ENCODE measurements at places on chromosomes 1 and 21.

DNA sequence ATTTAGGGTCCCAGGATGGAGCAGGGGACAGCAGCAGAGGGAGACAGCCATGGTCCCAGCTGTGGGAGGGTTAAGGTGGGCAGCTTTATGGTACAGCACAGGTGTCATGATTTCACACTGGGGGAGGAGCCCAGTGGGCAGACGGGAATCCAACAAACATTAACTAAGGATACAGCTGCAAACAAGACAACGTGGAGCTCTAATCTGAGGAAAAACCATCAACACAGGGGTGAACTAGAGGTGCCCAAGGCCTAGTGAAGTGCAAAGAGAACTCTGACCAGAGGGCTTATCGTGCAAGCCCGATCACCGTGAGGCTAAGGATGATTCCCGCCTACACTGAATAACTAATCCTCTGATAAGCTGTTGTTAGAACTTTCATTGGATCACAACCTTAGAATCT, 18.7 kb downstream of the ECE1 start:
- DNase-seq, result no peak

- no peak for DNase-seq
Measured at GRCh38 chr1:41325801-41326200, 35.4 kb upstream of the FOXO6 start.

DNA sequence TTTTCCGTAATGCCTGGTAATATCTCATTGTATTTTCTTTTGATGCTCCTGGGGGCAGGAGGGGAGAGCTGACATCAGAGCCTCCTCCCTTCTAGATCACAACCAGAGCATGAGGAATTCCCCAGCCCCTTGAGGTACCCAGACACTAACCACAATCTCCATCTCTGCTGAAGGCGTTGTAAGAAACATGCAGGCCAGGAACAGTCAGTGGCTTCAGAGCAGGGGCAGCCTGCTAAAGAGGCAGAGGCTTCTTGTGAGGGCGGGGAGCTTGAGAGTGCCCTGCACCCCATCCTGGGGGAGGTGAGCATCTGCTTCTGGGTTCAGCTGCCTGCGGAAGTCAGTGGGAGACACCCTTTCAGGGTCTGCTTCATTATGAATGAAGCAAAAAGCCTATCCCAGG, 19.0 kb downstream of the MAPKAPK2 start:
- DNase-seq, result peak; percentile 56

DNA sequence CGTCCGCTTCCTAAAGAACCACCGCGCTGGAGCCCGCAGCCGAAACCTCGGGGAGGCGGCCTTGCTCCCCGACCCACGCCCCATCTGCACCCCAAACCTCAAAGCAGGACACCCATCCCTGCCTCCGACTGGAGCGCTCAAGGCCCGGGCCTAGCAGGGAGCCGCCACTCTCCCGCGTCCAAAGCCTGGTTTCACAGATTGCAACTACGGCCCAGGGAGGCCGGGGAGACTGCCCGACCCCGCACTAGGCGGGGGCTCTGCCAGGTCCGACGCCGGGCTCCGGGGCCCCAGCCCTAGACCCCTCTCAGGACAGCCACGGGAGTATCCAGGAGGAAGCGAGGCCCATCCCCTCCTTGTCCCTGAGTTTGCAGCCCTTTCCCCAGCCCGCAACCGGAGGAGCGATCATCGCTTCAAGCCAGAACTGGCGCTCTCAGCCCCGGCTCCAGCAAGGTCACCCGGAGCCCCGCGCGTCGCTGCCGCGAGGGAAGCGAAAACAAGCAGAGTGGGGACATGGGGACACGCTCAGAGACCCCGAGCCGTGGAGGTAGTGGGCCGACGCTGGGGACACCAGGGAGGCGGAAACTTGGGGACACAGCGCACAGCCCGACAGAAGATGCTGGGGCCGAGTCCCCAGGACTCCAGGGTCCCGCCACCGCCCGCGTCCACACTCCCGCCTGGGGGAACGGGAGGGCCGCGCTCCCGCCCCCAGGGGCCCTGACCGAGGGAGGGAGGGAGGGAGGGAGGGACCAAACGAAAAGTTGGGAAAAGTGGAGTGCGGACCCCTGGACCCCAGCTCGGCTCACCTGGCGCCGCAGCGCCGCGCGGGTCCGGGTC, 433 bp downstream of the TMEM200B start:
- peak; percentile 31 for DNase-seq

DNA sequence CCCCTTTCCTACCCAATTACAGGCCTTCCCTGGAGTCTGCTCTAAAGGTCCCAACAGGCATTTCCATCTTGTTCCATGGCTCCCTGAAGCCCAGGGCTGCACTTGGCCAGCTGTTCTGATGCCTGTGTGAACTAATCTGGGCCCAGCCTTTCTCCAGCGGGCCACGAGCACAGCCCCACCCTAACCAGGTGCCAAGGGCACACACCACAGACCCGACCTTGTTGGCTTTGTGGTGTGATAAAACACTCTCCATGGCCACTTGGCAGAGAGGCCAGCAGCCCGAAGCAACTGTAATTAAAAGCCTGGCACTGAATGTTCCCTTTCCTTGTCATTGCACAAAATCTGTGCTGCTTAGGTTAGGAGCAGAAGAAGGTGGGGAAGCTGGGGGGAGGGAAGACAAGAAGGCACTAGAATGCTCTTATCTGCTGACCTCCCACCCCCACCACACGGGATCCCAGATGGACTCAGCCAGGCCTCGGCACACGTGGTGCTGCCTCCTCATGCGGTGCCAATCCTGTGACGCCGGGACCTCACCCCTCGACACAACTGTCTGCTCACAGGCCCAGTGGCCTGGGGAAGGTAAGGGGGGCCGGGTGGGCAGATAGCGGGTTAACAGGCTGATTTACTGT, 9.9 kb downstream of the HCRTR1 start:
- DNase-seq, result no peak

- DNase-seq, result no peak
Measured at GRCh38 chr1:155253797-155254196, 1.5 kb downstream of the ENTREP3 start.

- peak; percentile 18 for DNase-seq
Measured at GRCh38 chr1:58968360-58968952, 184.6 kb upstream of the JUN start.

DNA sequence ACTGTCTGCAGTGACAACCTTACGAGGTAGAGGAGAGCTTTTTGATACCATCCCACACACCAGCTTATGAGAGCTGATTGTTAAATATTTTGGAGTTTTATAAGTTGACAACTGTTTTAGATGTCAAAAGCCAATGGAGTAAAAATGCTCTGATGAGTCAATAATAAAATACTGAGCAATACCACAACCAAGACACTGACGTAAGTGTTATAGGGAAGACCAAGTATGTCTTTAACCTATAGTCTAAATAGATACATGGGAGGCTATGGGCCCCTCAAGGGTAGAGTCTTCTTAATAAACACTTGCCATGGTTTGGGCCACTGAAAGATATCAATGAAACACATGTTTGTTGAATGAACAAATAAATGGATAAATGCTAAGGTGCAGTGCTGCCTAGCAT, 49.2 kb downstream of the DUSP10 start:
- no peak for DNase-seq

DNA sequence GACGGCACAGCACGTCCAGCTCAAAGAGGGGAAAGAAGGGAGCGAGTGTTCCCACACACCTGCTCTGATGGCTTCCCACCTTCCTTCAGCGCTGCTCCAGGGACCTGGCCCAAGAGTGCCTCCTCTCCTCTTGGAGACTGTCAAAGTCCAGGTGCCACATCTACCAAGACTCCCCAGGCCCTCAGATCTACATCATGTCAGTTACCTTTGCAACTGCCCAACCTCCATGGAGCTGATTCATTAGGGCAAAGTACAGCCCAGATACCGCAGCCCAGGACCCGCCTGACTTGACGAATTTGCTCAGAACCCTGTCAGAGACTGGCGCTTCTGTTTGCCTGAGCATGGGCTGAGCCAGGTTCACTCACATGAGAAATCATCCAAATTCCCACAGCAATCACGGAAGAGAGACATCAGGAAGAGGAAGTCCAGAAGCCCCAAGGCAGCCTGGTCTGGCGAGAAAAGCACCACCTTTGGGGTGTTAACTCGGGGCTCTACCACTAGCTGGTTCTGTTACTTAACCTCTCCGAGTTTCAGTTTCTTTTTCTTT, at the start of gene SEC16B:
TSS of gene SEC16B (minus strand) at position 234 of the 547 bp plus-strand sequence. CDS start 2,077 bp downstream, outside the sequence.
- DNase-seq, result no peak

DNA sequence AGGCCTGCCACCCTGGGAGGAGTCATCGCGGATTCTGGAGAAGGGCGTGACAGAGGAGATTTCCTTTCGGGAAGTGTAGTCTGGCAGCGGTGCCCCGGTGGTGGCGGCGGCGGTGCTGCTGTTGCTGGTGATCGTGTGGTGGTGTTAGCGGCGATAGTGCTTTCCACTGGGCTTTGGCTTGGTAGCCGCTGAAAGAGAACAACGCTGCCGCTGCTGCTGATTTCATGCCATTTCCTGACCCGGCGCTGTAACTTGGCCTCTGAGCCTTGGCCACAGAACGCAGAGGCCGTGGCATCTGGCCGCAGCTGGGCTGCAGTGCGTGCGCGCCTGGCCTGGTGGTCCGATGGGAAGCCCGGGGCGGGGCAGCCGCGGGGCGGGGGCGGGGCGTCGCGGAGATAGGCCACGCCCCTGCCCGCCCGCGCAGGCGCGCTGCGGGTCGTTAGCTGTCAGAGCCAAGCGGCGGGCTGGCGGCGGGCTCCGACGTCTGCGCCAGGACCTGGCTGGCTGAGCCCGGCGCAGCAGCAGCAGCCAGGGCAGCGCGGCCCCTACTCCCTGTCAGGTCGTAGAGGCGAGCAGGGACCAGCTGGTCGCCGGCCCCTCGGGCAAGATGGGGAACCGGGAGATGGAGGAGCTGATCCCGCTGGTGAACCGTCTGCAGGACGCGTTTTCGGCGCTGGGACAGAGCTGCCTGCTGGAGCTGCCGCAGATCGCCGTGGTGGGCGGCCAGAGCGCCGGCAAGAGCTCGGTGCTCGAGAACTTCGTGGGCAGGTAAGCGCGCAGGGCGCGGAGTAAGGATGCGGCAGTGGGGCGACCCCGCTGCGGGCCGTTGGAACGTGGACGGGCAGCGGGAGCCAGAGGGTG, at the start of gene DNM3:
TSS of gene DNM3 (plus strand) at position 449 of the 861 bp plus-strand sequence. CDS start at position 608, 159 bp downstream.
- peak; percentile 69 for DNase-seq

DNA sequence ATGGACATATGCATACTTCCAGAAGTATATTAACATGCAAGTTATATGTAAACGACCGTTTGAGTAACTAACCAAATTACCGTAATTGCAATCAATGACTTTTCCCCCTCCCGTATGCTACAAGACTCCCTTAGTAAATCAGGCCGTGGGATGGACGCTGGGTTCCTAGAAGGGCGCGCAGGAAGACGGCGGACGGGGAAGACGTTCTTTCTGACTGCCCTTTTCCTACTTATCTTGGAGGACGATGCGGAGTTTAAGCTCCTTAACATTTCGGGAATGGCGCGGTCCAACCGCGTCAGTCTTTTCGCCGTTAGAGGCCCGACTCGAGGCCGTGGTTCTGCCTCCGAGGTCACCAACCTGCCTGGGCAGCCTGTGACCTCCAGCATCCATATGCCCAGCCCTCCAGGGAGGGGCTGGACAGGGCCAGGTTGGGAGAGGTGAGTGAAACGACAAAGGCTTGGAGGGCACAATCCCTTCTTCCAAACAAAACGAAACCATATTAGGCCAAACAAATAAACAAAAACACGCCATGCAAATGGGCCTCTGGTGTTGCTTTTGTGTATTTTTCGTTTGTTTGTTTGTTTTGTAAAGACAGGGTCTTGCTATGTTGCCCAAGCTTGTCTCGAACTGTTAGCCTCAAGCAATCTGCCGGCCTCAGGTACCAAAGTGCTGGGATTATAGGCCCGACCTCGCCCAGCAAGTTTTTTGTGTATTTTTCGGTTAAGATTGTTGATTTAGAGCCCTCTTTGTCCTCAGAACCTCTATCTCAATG, 873 bp upstream of the PI4KB start:
- DNase-seq, result peak; percentile 25

GRCh38 chr1:32178380-32179192, 889 bp upstream of the TXLNA start:
- DNase-seq, result no peak

DNA sequence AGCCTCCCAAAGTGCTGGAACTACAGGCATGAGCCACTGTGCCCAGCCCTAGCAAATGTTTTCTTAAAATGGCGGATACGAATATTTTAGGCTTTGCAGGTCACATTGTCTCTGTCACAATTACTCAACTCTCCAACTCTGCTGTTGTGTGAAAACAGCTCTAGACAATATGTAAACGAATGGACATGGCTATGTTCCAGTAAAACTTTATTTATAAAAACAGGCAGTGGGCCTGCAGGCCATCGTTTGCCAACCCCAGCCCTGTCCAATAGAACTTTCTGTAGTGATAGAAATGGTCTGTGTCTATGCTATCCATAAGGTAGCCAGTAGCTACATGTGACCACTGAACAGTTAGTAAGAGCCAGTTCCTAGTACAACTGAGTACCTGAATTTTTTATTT, 4.3 kb upstream of the FBXO6 start:
- DNase-seq, result no peak

GRCh38 chr1:2212532-2213491, 15.3 kb upstream of the SKI start:
- peak; percentile 61 for DNase-seq

DNA sequence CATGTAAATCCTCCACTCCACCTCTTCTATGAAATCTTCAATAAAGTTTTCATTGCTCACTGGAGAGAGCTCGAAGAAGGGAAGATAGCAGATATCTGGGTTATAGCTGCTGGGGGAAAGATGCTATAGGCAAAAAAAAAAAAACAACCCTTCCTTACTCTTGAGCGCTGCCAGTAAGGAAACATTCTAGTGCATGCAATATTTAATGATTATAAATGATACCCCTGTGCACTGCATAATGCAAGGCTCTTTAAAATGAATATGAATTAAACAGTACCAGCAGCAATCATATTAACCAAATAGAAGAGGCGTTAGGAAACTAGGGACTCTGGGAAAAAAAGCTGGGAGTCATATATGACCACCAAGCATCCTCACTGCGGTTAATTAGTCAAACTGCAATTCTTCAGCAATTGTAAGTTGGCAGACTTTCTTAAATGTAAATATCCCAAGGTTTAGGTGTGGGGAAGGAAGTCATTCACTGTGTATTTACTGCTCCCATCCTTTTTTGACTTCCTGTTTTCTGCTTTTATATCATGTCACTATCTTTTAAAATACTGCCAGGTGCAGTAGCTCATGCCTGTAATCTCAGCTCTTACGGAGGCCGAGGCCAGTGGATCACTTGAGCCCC, 3.7 kb upstream of the DMRTB1 start:
- DNase-seq, result no peak

GRCh38 chr1:202639500-202639899, 70.8 kb downstream of the SYT2 start:
- no peak for DNase-seq

DNA sequence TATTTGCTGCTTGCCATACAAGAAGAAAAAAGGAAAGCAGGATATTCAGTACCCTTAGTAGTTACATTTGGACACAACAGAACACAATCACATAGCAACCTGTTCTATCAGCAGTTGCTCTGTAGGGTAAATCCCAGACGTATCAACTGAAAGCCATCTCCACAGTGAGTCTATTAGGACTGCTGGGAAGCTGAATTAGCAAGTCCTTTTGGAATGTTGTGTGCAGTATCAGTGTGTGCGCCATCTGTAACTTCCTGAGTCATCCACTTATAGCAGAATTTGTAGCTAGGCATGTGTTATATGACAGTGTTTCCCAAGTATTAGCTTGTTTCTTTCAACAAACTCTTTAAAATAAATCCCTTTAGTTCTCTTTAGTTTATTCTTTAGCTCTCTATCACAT, 21.3 kb downstream of the CCDC30 start:
- DNase-seq, result no peak
